ENCODE measurements at places on chromosomes 1 and 21. TPM values are rescaled to one million over a fixed set of nuclear protein-coding genes. Genes with fewer than 3 reads are reported as not detected.

DNA sequence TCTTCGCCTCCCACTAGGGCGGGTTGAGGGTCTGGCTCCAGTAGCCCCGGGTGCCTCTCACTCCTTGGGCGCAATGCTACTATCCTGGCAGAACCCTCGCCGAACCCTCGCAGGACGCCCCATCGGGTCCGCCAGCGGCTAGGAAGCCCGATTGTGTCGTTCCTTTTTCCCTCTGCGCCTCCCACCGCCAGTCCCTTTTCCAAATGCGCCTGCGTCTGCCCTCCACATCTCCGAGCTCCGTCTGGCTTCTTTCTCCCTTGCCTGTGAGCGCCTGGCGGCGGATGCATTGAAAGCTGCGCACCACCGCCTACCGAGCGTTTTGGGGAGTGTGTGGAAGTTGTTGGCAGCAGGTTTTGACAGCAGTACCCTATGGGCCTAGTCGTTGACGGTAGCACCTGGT is 1.0 kb upstream of the DIRAS3 start:
- DNase-seq = peak; percentile 19

- peak; percentile 70 for DNase-seq
Observed at GRCh38 chr1:161258439-161259344, at the start of gene PCP4L1. PCP4L1 (plus strand) TSS chr1:161258745; CDS start chr1:161258975, 230 bp downstream.

Gene TNFAIP8L2
- total RNA-seq = 18.4 TPM

Gene FCRL3
- total RNA-seq = 1.1 TPM

Gene DUSP23
- total RNA-seq = 23.9 TPM

Gene DMBX1
- total RNA-seq = 0.05 TPM

Measured in activated CD4-positive, alpha-beta T cell treated with anti-CD3 and anti-CD28 coated beads for 36 hours (primary cell).